ENCODE measurements at places on chromosomes 2 and 18. TPM values are rescaled to one million over a fixed set of nuclear protein-coding genes. Genes with fewer than 3 reads are reported as not detected.

GRCh38 chr2:227376656-227377396 is 2.3 kb downstream of the TM4SF20 start:
- H3K36me3 ChIP-seq, result no peaks in the 10 kb centered on the region
- H3K4me3 ChIP-seq, result no peak overlapping the region
- H3K27ac ChIP-seq, result no peak overlapping the region

DNA sequence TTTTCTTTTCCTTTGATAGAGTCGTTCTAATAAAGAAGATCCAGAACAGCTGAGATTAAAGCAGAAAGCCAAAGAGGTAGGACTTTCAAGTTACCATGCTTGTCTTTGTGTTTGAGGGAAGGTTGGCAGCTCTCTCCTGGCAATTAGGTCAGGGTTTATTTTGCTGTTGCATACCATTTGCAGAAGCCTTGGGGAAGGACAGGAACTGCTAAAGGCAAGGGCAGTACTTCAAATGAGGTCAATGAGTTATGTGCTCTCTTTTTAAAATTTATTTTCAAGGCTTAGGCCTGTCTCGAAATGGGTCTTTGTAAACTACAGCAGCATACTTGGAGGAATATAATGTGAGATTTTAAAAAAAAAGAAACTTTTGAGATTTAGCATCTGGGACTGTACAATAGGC is 108.9 kb downstream of the TAF4B start:
- H3K4me1 ChIP-seq, result no peaks in the 10 kb centered on the region
- H3K36me3 ChIP-seq, result no peaks in the 10 kb centered on the region
- no peaks in the 10 kb centered on the region for H3K27me3 ChIP-seq
- no peak overlapping the region for H3K4me3 ChIP-seq
- no peak overlapping the region for H3K27ac ChIP-seq

The IL1R1 gene
- 122 TPM for total RNA-seq

DNA sequence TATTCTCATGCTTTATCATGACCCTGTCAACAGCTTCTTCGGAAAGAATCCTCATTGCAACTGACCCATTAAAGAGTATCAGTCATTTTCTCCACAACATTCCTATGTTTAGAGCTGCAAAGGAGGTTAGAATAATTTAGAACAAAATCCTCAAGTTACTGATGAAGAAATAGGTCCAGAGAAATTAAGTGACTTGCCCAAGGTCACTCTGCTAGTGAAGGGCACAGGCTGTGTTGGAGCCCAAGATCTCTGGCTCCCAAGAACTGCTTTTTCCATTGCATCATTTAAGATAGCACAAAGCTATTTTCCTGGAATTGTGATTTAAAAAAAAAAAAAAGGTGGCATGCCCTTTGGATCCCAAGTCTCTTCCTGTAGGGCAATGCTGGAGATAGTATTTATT is 9.6 kb downstream of the IRS1 start:
- no peak for DNase-seq
- H3K36me3 ChIP-seq, result no peaks in the 10 kb centered on the region
- H3K27me3 ChIP-seq, result no peaks in the 10 kb centered on the region
- peak overlapping the region; percentile 19 for H3K27ac ChIP-seq
- peaks cover 25% of the 10 kb centered on the region for H3K4me1 ChIP-seq
- no peak overlapping the region for H3K4me3 ChIP-seq

- H3K27me3 ChIP-seq, result no peaks in the 10 kb centered on the region
- no peak overlapping the region for H3K4me3 ChIP-seq
- no peak overlapping the region for H3K27ac ChIP-seq
- DNase-seq, result no peak
- H3K4me1 ChIP-seq, result no peaks in the 10 kb centered on the region
- H3K36me3 ChIP-seq, result no peaks in the 10 kb centered on the region
These were observed 223.2 kb upstream of the PIK3C3 start for GRCh38 chr18:41731884-41732283.

DNA sequence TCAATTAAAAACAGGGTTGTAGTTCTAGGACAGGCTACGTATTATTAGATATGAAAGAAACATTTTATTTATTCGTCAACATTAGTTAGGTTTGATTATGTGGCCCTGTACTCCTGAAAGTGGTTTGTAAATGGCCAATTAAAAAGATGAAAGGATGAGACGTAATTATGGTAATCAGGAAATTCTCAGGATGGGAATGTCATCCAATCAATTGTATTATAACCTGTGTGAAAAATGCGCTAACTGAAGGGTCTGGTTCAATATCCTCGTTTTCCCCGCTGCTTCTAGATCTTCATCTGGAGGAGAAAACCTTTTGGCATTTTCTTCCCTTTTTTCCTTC is 5.6 kb upstream of the C18orf32 start:
- DNase-seq, result no peak
- H3K4me1 ChIP-seq, result peaks cover 22% of the 10 kb centered on the region
- H3K27ac ChIP-seq, result no peak overlapping the region
- no peaks in the 10 kb centered on the region for H3K27me3 ChIP-seq
- peaks cover 26% of the 10 kb centered on the region for H3K36me3 ChIP-seq

DNA sequence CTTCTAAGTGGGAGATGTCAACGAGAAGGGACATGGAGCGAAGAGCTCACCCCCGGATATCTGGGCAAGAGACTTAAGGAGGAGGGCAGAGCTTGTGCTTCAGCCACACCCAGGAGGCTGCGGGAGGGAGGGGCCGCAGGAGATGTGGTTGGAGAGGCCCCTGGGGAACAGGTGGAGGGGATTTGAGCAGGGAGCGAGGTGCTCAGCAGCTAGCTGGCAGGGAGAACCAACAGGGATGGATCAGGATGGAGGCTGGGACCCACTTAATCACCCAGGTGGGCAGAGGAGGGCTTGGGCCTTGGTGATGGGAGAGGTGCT is 78.3 kb downstream of the MBP start:
- H3K27ac ChIP-seq, result peak overlapping the region; percentile 83
- H3K36me3 ChIP-seq, result no peaks in the 10 kb centered on the region
- no peaks in the 10 kb centered on the region for H3K27me3 ChIP-seq
- DNase-seq, result no peak
- no peak overlapping the region for H3K4me3 ChIP-seq
- H3K4me1 ChIP-seq, result peaks cover 41% of the 10 kb centered on the region

The CHMP3 gene
- total RNA-seq, result 94.9 TPM

DNA sequence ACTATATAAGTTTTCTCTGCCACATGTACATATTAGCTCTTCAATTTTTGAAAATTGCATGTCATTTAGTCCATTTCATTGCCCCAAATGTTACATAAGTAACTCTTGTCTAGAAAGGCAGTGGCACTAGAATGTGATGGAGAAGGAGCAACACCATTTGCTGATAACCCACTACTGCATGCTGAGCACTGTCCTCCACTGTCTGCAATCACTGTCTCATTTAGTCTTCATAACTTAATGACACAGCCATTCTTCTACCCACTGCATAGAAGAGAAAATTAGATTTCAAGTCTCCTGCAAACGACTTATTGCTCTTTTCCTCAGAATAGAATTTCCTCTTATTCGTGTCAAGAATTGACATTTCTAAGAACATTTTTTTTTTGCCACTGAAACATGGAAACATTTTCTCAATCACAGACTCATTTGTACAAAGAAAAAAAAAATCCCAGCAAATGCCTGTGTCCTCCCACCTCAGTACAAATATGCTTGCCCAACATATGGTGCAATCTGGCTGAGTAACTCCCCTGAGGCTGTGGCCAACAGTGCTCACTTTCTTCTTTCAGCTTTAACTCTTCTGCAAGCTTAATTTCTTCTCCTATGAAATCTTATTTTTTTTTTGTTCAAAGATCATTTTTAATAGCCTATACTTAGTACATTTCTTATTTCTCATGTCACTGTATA is 768.6 kb upstream of the HS6ST1 start:
- H3K4me3 ChIP-seq, result no peak overlapping the region
- H3K36me3 ChIP-seq, result no peaks in the 10 kb centered on the region
- DNase-seq, result no peak
- H3K27me3 ChIP-seq, result no peaks in the 10 kb centered on the region
- H3K4me1 ChIP-seq, result no peaks in the 10 kb centered on the region

DNA sequence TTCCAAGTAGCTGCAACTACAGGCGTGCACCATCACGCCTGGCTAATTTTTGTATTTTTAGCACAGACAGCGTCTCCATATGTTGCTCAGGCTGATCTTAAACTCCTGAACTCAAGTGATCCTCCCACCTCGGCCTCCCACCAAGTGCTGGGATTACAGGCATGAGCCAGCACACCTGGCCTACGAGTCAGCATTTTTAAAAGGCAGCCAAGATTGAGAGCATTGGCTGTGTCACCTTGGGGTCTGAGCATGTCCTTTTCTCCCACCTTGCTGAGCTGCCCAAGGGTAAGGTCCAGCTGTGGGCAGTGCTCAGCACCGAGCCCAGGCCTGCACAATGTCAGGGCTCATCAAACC is 142.8 kb upstream of the LMAN1 start:
- H3K36me3 ChIP-seq, result no peaks in the 10 kb centered on the region
- H3K4me1 ChIP-seq, result peaks cover 5% of the 10 kb centered on the region
- H3K27me3 ChIP-seq, result no peaks in the 10 kb centered on the region
- DNase-seq, result no peak
- H3K27ac ChIP-seq, result peak overlapping the region; percentile 45
- H3K4me3 ChIP-seq, result no peak overlapping the region

DNA sequence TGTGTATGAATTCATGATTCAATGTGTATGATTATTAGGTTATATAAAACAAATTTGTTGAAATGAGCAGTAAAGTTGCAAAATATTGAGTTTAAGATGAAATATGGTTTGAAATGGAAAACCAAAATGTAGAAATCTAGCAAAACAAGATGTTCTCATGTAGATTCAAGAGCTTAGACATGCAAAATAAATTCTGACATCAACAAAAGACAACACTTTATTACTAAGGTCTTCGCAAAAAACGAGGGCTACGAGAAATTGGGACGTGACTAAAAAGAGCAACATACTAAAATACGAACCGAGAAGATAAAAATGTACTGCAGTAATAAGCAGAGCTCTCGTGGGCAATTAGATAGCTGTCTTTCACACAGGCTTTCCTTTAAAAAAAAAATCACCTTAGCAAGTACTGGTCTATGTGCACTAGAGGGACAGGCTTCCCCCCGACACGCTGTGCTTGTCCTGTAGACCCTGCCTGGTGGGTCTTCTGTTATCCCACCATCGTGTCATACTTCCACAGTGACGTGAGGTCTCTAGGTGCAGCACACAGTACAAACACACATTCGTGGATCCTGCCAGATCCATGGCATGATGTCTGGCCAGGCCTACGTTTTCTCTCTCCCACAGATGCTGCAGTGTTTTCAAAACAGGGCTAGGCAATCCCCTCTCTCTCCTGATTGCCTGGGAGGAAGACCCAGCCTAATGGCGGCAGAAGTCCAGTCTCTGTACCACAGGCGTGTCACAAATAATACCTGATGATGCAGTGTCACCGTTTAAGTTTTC is 240.8 kb downstream of the TCF4 start:
- no peaks in the 10 kb centered on the region for H3K4me1 ChIP-seq
- no peaks in the 10 kb centered on the region for H3K36me3 ChIP-seq
- H3K4me3 ChIP-seq, result no peak overlapping the region
- DNase-seq, result no peak
- no peaks in the 10 kb centered on the region for H3K27me3 ChIP-seq

- no peak overlapping the region for H3K4me3 ChIP-seq
- no peak for DNase-seq
- H3K27me3 ChIP-seq, result no peaks in the 10 kb centered on the region
- no peaks in the 10 kb centered on the region for H3K36me3 ChIP-seq
- no peak overlapping the region for H3K27ac ChIP-seq
- no peaks in the 10 kb centered on the region for H3K4me1 ChIP-seq
These were observed 1436.4 kb downstream of the SUCLG1 start for GRCh38 chr2:83022631-83023210.

The KLHL29 gene
- 8.6 TPM for total RNA-seq

DNA sequence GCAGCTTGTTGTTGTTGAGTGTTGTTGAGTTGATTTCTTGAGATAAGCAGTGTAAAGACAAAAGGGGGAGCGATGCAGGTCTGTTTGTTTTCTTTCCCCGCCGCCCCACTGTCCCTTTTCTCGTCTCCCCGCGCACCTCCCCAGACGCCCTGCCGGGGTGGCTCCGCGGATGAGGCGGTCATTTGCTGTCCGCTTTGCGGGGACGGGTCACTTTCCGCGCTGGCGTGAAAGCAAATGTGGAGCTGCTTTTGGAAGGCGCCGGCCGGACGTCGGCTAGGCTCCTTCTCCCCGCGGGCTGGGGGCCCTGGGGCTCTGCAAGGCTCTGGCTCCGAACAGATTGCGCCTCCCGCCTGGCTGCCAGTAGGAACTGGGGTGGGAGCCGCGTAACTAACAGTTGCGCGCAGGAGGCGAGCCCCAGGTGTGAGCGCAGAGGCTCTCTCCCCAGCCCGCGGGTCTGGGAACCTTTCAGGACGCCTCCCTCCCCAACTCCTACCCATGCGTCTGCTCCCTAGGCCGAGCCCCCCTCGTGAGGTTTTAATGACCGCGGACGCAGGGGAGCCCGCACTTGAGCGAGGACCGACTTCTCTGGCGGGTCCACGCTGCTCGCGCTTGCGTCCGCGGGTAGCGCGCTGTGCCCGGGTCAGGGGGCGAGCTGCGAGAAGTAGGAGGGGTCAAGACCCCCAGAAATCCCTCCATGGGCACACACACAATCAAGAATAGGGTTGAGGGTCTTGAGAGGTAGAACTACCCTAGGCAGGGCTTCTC is 146.6 kb downstream of the MEIS1 start:
- H3K27me3 ChIP-seq, result peaks cover 32% of the 10 kb centered on the region
- peak overlapping the region; percentile 47 for H3K4me3 ChIP-seq
- peaks cover 25% of the 10 kb centered on the region for H3K4me1 ChIP-seq
- H3K36me3 ChIP-seq, result no peaks in the 10 kb centered on the region

The PARD3B gene
- 44.9 TPM for total RNA-seq

The TRAPPC12 gene
- total RNA-seq, result 307 TPM

DNA sequence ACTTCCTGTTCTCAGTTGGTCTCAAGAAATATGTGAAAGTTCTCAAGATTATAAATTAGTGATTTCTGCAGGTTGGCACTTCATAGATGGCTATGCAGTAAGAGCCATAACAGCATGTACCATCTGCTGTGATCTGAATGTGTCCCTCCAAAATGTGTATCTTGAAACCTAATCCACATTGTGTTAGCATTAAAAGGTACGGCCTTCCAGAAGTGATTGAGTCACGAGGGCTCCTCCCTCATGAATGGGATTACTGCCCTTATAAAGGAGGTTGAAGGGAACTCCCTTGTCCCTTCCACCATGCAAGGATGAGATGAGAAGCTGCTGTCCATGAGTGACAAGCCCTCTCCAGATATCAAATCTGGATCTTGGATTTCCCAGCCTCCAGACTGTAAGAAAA is 45.0 kb downstream of the METTL4 start:
- H3K4me3 ChIP-seq, result no peak overlapping the region
- no peaks in the 10 kb centered on the region for H3K36me3 ChIP-seq
- H3K27ac ChIP-seq, result no peak overlapping the region
- no peaks in the 10 kb centered on the region for H3K4me1 ChIP-seq
- no peaks in the 10 kb centered on the region for H3K27me3 ChIP-seq

GRCh38 chr2:9187620-9188214 is 18.9 kb upstream of the ASAP2 start:
- H3K27me3 ChIP-seq, result no peaks in the 10 kb centered on the region
- H3K4me1 ChIP-seq, result peaks cover 18% of the 10 kb centered on the region
- no peaks in the 10 kb centered on the region for H3K36me3 ChIP-seq
- no peak overlapping the region for H3K27ac ChIP-seq
- DNase-seq, result no peak

GRCh38 chr2:25558262-25558661 is 115.1 kb downstream of the DTNB start:
- no peaks in the 10 kb centered on the region for H3K36me3 ChIP-seq
- H3K27ac ChIP-seq, result no peak overlapping the region
- no peaks in the 10 kb centered on the region for H3K4me1 ChIP-seq

The SPP2 gene
- not detected for total RNA-seq

GRCh38 chr2:105325389-105325963 is 4.1 kb downstream of the TGFBRAP1 start:
- peaks cover 33% of the 10 kb centered on the region for H3K4me1 ChIP-seq
- no peaks in the 10 kb centered on the region for H3K36me3 ChIP-seq
- DNase-seq, result no peak
- H3K4me3 ChIP-seq, result no peak overlapping the region

GRCh38 chr18:13379930-13380690 is 161.6 kb downstream of the LDLRAD4 start:
- no peaks in the 10 kb centered on the region for H3K27me3 ChIP-seq
- H3K4me1 ChIP-seq, result peaks cover 40% of the 10 kb centered on the region
- H3K27ac ChIP-seq, result no peak overlapping the region
- no peaks in the 10 kb centered on the region for H3K36me3 ChIP-seq

The AOX1 gene
- 8.7 TPM for total RNA-seq

All from upper lobe of left lung (tissue), 6 donors.